ENCODE measurements at places on chromosomes 7 and 10.

DNA sequence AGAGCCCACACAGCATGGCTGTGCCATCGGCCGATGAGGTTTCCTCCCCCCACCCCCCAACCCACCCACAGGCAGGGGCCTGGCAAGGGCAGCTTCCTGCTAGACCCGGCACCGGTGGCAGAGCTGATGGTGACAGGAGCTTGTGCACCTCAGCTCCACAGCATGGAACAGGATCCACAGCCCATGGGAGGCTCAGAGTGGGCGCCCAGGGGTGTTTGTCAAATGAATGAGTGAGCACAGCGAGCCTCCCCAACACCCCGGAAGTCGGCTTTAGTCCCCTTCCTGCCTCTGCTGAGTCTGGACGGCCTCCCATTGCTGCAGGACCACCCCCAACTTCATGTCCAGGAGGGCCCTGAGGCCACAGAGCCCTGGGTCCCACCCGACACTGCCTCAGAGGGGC lies 68.9 kb downstream of the PDGFA start:
- DNase-seq, result no peak

GRCh38 chr10:94210440-94211168 lies 152.1 kb downstream of the NOC3L start:
- DNase-seq, result no peak

DNA sequence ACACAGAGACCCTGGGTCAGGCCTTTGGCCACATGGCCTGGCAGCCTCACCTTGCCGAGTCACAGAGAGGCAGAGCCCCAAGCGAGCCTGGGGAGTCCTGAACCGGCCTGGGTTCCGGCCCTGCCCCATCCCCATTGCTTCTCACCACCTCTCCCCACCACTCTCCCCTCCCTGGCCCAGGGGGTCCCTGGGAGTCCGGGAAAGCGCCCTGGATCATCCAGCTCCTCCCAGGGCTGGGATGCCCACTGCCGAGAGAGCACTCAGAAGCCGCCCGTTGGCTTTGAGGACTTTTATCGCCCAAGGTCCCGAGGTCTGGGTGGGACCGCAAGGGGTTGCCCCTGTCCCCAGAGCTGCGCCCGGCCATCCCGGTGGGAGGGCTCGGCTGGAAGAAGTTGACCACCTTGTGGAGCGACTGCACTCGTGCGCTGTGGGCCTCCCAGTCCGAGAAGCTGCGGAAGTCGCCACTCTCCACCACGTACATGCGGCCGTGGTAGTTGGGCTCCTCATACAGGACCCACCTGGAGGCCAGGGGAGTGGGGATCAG lies 8.1 kb downstream of the CRYGN start:
- no peak for DNase-seq

DNA sequence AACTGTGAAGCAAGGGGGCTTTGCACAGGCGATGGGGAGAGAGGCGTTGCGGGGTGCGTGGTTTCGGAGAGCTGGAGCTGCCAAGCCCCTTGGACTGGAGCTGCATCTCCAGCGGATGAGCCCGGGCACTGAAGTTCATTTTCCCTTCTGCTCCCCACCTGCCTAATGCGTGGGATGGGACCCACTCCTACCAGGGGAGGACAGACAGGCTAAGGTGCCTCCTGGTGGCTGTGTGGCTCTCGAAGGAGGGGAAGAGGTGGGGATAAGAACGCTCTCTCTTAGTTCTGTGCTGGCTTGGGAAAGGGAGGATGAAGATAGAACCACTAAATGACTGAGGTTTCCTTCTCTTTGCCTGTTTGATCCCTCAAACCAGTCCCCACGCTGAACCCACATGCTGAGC lies 177.6 kb upstream of the PITRM1 start:
- DNase-seq, result no peak

GRCh38 chr7:92723205-92723604 lies 113.2 kb downstream of the CDK6 start:
- DNase-seq, result no peak

GRCh38 chr10:104099269-104099668 lies 13.6 kb upstream of the COL17A1 start:
- DNase-seq, result no peak

DNA sequence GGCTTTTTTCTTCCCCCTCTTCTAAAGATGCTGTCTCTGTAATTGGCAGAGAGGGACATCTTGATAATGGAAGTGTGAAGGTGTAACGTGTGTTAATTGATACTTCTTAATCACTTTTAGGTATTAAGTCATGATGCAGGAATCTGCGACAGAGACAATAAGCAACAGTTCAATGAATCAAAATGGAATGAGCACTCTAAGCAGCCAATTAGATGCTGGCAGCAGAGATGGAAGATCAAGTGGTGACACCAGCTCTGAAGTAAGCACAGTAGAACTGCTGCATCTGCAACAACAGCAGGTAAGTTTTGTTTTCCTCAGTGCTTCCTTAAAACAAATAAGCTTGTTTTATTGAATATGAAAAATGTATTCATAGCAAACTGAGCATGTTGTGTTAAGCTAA lies 11.8 kb downstream of the FOXP2 start:
- no peak for DNase-seq

- DNase-seq, result peak; percentile 11
Measured at GRCh38 chr10:132232023-132232951, 45.5 kb downstream of the DPYSL4 start.

DNA sequence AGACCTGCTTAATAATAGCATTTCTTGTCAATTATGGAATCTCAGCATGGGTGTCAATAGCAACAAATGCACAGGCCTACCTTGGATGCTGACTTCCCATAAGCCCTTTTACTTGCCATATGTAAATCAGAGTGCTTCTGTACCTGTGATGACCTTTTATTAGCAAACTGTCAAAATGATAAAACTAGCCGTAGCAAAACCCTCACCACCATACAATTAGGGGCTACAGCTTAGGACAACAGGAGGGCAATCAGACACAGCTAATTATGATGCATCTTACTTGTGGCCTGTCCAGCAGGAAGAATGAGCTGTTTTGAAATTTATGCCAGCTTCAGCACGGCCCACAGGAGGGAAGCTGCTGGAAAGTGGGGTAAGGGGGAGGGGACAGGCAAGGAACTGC lies 201.6 kb downstream of the TAX1BP1 start:
- no peak for DNase-seq

GRCh38 chr7:97285348-97285747 lies 167.8 kb downstream of the SDHAF3 start:
- DNase-seq, result no peak

DNA sequence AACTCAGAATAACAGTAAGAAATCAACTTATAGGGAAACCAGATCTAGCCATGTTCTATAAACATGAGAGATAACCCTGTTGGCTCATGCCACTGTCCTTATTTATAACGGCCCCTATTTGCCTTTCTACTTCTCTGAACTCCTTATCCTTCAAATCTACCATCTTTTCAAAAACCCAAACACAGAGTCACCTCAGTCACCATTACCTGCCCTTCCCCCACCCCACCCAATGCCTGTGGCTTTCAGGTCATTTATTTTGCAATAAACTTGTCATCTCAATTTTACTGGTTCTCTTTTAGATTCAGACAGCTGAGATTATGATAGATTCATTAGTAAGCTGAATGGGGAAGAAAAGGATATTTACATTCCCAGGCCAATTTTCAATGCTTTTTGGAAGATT lies 53.6 kb downstream of the KMT2C start:
- no peak for DNase-seq

DNA sequence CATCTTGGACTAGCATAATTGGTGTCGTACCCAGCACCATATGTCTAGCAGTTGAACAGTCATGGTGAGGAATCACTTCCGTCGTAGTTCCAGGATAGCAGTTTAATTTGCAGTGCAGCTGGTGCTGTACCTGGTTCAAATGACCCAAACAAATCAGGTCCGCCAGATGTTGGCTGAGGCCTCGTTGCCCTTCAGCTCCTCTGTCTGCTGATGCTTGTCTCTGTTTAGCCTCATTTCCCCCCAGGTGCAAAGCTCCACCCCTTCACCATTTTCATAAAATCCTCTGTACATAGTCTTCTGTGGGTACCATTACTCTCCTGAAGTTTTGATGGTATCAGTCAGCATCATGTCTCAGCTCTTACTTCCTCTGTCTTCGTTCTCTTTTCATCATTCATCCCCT lies 35.1 kb downstream of the UMAD1 start:
- no peak for DNase-seq

- no peak for DNase-seq
Measured at GRCh38 chr10:17407047-17407446, 47.3 kb downstream of the ST8SIA6 start.

GRCh38 chr7:7956531-7957128 lies 12.0 kb upstream of the GLCCI1 start:
- no peak for DNase-seq

DNA sequence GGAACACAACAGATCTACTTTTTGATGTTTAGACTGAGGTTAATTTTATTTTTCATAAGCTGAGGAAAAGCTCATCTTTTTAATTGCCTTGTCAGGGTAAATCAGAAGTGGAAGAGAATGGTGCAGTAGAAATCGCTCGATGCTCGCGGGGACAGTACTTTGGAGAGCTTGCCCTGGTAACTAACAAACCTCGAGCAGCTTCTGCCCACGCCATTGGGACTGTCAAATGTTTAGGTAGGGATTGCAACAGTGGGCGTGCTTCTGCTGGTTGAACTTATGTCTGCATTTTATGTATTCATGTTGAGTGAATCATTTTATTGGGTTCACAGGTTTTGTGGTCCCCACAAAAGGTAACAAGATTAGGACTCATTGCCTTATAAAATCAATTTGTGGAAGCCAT lies 11.7 kb upstream of the HBP1 start:
- DNase-seq, result no peak

DNA sequence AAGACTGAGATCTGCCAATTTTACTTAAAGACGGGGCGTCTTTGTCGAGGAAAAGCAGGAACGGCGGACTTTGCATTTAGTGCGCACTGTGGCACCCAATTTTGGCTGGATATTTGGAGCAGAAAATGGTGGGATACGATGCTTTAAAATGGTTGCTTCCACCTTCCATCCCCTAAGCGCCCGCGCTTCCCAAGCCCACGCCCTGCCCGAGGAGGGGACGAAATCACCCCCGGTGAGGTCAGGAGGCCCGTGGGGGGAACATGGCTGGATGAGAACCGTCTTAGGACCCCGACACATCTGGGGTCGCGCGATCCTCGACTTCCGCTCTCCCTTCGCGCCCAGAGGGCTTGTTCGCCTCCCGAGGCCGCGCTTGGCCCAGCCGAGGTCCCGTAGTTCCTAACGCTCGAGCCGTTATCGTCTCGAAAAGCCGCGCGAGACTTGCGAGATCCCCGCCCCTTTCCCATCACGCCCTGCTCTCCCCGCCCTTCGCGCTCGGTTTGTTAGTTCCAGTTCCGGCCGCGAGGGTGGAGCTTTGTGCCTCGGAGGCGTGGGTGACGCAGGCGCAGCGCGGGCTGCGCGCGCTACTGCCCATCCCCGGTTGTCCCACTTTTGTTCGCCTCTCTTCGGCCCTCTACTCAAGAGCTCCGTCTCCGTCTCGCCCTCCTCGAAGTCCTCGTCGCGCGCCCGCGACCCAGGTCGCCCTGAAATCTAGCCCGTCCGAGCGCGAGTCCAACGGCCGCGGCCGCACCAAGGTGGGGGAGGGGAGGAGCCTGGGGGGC lies at the start of gene SRRT:
Gene SRRT, plus strand, starts transcription at position 527 of the 779 bp plus-strand sequence. CDS start 488 bp downstream, outside the sequence.
- DNase-seq, result peak; percentile 96

- no peak for DNase-seq
Measured at GRCh38 chr10:19658622-19659233, 157.5 kb upstream of the PLXDC2 start.

GRCh38 chr7:47428768-47429472 lies 153.0 kb downstream of the TNS3 start:
- no peak for DNase-seq

GRCh38 chr7:57327081-57327480 lies 122.9 kb upstream of the ZNF716 start:
- DNase-seq, result no peak

DNA sequence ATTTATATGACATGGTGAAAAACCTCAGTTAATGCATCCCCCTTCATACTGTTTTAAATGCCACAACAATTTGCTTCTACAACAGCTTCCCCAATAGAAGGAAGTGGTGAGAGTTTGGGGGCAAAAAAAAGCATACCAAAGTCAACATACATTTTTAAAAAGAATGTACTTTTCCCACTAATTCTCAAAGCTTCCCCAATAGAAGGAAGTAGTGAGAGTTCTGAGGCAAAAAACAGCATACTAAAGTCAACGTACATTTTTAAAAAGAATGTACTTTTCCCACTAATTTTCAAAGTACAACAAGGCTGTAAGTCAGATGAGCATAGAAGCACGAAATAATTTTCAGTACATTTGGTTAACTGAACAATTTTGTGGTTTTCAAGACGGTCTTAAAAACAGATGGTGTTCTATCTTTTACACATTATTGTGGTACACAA lies 24.0 kb downstream of the WASL start:
- DNase-seq, result no peak

DNA sequence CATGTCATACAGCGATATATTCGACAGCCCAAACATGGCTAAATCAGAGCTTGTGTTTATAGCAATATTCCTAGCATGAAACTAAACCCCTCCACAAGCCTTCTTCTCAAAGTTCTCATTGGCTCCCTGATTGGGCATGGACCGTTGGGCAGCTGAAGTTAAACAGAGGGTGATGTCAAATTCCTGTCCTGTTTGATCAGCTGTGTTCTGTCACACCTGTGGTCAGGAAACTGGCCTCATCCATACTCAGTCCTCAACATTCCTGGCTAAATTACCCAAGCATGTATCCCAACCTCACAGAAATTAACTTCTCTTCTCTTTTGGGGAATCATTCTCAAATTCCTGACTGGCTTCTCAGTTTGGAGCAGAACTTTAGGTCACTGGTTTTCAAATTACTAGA lies 107.9 kb downstream of the ODAD2 start:
- no peak for DNase-seq

- no peak for DNase-seq
Measured at GRCh38 chr7:104059103-104059502, 69.6 kb upstream of the RELN start.

DNA sequence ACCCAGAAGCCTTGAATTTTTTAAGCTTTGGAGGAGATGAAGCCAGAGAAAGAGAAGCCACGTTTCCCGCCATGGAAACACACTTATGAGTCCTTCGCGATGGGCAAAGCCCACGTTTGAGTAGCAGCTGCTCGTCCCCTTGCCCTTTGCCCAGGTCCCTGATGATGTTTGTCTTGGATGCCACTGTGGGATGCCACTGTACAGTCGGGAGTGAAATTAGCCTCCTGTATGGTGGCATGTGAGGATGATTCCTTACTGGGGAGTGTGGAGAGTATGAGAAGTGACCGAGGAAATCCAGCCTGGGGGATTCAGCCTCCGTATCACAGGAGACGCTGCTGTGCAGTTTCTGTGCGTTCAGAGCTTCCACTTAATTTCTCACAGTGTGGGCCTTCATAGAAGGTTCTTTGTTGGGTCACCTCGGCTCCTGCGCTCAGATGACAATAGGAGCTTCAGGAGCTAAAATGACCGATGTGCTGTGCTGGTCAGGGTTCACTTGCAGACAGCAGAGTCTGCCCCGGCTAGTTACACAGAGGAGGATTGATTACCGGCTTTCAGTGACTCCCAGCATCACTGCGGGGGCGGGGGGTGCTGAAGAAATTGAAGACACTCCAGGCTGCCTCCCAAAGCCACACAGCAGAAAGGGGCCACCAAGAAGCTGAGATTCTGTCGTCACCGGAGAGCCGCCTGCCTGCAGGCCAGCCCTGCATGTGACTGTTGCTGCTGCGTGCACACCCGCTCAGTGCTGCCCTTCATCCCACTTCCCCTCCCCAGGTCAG lies 122.1 kb upstream of the SFMBT2 start:
- no peak for DNase-seq
